Right renal pelvis (tissue), 4 donors: ENCODE measurements at places on chromosomes 1 and 21. TPM values are rescaled to one million over a fixed set of nuclear protein-coding genes. Genes with fewer than 3 reads are reported as not detected.

GRCh38 chr1:64292399-64292798, 89.0 kb downstream of the UBE2U start:
- no peak for DNase-seq

- no peak for DNase-seq
These were observed 65.5 kb downstream of the RNF187 start for GRCh38 chr1:228552596-228553176.

DNA sequence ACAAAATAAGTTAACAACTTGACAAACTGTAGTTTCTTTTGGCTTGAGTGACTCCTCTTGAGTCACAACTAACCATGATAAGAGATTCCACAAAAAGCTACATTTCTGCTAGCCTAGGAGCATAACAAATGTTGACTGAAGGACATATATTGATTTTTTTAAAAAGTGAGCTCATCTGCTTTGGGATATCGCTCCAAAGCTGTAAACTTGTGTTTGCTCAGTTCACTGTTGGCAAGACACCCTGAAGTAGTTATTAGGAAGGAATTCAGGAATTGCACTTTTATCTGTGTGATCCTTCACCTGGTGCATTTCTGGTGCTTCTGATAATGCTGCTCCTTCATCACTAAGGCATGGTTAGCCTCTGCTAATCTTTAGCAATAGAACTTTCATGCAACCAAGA, 23.7 kb downstream of the RWDD3 start:
- DNase-seq: no peak

DNA sequence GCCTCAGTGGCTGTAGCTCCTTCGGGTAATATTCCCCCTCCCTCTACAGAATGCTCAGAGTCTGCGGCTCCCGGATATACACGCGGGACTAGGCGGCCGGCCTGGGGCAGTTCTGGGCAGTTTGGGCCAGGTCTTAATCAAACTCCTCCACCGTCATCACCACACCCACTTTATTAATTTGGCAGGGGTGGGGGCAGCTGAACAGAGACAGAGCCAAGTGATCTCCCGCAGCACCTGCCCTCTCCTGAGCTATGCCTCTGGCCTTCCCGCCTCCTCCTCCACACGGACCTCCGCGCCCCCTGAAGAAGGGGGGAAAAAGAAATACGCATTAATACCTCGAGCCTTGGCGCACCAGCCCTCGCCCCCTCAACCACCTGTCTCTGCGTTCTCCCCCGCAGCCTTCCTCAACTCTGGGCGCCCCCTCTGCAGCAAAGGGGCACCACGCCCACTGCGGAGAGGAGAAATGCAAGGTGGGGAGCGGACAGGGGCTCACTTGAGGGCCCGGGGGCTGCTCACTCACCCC, 42.6 kb downstream of the CD34 start:
- no peak for DNase-seq

Gene BGLAP
- polyA plus RNA-seq: 2.5 TPM
